ENCODE measurements at places on chromosomes 12 and 14.
A peak's percentile ranks its signal among the peaks of the same experiment; 100 is the strongest.

DNA sequence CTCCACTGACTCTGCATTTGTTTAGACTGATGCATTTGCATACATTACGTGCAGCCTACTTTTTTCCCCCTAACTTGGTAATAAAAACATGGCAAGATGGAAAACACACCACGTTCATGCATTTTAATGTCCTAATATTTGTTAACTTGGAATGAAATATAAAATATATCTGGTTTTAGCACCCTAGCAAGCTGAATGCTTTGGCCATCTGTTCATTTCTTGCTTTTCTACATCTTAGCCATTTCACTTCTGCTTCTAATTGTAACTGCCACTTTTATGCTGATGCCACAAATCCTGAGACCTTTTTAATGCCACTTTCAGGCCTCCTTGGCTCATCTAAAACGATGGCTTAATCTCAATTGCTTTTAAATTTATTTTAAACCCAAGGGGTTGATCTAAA is 177.7 kb upstream of the RASSF8 start:
- H3K27me3 ChIP-seq: no peaks in the 10 kb centered on the region
- H3K4me1 ChIP-seq: no peaks in the 10 kb centered on the region
- no peak overlapping the region for H3K4me3 ChIP-seq
- H3K27ac ChIP-seq: no peak overlapping the region
- DNase-seq: no peak
- H3K36me3 ChIP-seq: no peaks in the 10 kb centered on the region

DNA sequence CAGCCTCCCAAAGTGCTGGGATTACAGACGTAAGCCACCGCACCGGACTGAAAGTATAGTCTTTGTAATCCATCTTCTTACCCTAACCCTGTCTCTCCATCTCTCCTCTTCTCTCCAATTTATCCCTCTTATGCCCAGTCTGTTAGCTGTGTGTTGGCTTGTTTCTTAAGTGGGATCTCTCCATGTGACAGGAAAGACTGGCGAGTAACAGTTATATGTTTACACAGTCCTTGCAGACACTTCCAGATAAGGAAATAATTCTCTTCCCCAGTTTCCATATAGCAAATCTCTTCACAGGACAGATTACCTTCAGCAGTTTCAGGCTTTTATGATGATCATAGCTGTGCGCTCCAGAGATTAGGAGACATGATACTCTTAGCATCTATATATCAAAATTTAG is 16.0 kb upstream of the DIP2B start:
- no peak overlapping the region for H3K4me3 ChIP-seq
- no peaks in the 10 kb centered on the region for H3K36me3 ChIP-seq
- H3K27me3 ChIP-seq: no peaks in the 10 kb centered on the region
- no peak overlapping the region for H3K27ac ChIP-seq
- H3K4me1 ChIP-seq: no peaks in the 10 kb centered on the region

DNA sequence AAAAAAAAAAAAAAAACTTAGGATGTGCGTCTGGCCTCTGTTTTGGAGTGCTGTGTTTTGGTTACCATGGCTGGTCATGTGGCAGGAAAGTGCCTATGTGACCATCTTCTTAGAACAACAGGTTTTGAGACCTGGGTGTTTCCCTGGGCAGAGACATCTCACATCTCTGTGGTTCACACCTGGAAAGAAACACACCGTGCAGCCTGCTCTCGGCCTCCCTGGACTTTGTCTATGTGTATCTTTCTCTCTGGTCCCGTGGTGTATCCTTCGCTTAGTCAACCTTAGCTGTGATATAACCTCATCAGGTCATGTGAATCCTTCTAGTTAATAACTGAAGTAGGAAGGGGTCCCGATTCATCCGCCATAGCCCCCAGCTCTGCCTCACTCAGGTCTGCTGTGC is 22.6 kb downstream of the ACADS start:
- H3K36me3 ChIP-seq: no peaks in the 10 kb centered on the region
- no peaks in the 10 kb centered on the region for H3K4me1 ChIP-seq
- no peak overlapping the region for H3K4me3 ChIP-seq

DNA sequence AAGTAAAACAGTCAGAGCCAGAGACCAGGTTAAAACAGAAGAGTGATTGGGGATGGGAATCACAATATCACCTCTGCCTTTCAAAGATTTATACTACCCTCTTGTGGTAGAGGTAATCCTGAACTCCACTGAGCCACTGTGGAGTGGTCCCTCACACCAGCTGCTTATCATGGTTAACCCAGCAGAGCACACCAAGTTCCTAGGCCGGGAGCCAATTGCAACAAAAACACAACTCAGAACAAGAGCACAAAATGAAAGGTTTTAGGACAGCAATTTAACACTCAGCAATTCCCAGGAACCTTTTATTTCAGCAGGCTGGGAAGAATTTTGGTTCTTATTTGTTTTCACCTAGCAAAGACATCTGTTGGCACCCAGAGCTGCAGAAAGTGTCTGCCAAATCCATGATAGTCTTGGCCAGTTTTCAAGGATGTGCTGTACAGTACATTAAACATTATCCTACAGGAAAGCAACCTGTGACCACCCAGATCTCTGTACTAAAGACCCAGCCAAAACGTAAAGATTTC is 220.5 kb upstream of the ATXN7L3B start:
- H3K4me1 ChIP-seq: no peaks in the 10 kb centered on the region
- H3K36me3 ChIP-seq: no peaks in the 10 kb centered on the region
- no peak for DNase-seq
- no peaks in the 10 kb centered on the region for H3K27me3 ChIP-seq
- no peak overlapping the region for H3K4me3 ChIP-seq

DNA sequence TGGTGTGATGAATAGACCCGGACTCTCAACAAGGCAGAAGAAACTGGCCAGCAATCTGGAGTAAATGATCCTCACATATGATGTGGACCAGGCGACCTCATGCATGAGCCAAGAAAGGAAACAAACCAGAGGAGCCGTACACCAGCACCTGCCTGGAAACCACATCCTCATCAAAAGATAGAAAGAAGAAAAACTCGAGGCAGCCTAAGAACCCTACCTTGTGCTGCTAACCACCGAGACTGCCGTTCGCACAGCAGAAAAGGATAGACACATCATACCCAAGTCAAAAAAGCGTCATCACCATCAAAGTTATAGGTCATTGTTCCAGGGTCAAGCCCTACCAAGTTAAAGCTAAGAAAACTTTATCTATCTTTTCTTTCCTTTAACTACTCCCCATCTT is 66.7 kb downstream of the RESF1 start:
- peaks cover 4% of the 10 kb centered on the region for H3K4me1 ChIP-seq
- no peaks in the 10 kb centered on the region for H3K36me3 ChIP-seq
- no peaks in the 10 kb centered on the region for H3K27me3 ChIP-seq
- no peak overlapping the region for H3K27ac ChIP-seq
- DNase-seq: no peak
- H3K4me3 ChIP-seq: no peak overlapping the region

GRCh38 chr14:95686935-95687334 is 709 bp downstream of the TCL1B start:
- no peak for DNase-seq
- no peaks in the 10 kb centered on the region for H3K4me1 ChIP-seq
- H3K27ac ChIP-seq: no peak overlapping the region
- no peak overlapping the region for H3K4me3 ChIP-seq
- no peaks in the 10 kb centered on the region for H3K36me3 ChIP-seq
- H3K27me3 ChIP-seq: peaks cover 11% of the 10 kb centered on the region

DNA sequence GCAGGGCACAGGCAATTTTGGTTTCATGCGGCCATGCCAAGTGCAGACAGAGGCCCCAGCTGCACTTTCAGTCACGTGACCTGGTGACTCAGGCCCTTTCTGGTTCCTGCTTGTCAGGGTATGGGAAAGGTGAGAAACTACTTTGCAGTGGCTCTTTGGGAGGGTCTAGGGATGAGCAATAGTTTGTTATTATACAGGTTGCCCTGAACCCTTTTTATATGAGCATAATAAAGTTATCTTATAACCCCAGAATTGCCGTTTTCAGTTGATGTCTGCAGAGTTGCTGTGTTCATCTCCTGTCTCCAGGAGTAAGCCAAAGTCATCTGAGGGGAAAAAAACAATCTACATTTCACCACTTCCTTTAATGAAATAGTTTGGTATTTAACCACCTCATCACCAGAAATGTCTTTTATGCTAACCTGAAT is 30.9 kb upstream of the EMP1 start:
- peak overlapping the region; percentile 39 for H3K27ac ChIP-seq
- H3K4me3 ChIP-seq: no peak overlapping the region
- peak; percentile 84 for DNase-seq
- H3K27me3 ChIP-seq: no peaks in the 10 kb centered on the region
- H3K36me3 ChIP-seq: no peaks in the 10 kb centered on the region

- H3K27me3 ChIP-seq: no peaks in the 10 kb centered on the region
- H3K36me3 ChIP-seq: no peaks in the 10 kb centered on the region
- H3K4me1 ChIP-seq: peaks cover 11% of the 10 kb centered on the region
These were observed 433 bp downstream of the COX16 start for GRCh38 chr14:70359076-70359424.

DNA sequence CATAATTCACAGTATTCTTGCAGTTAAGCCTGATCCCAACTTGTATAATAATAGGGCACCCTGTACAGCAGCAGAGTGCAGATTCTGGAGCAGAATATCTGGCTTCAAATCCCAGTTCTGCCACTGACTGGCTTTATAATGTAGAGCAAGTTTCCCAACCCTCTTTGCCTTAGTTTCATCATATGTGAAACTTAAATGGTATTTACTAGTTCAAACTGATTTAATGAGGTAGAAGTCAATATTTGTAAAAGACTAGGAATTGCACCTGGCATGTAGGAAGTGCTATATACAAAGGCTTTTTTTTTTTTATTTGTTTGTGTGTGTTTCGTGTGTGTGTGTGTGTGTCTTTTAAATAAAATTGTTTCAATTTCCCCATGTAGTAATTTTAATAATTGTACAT is 125.9 kb downstream of the CCER1 start:
- DNase-seq: no peak
- H3K4me1 ChIP-seq: no peaks in the 10 kb centered on the region
- H3K36me3 ChIP-seq: no peaks in the 10 kb centered on the region
- no peak overlapping the region for H3K27ac ChIP-seq
- H3K27me3 ChIP-seq: no peaks in the 10 kb centered on the region
- no peak overlapping the region for H3K4me3 ChIP-seq

DNA sequence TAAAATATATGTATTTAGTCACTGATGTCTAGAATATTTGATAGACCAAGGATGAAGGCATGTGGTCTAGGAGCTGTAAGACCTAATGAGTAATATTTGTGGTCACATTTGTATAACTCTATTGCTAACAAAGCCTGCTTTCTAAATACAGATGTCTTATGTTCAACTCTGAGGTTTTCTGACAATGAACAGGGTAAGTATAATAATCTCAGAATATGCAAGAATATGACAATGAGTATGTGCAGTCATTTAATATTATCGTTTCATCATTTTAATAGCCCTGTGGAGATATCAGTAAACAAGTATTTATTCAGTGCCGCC is 389.6 kb downstream of the LRIG3 start:
- no peaks in the 10 kb centered on the region for H3K27me3 ChIP-seq
- H3K27ac ChIP-seq: no peak overlapping the region
- H3K4me1 ChIP-seq: peaks cover 8% of the 10 kb centered on the region
- no peak for DNase-seq
- H3K4me3 ChIP-seq: no peak overlapping the region
